ENCODE measurements at places on chromosomes 11 and 22.

DNA sequence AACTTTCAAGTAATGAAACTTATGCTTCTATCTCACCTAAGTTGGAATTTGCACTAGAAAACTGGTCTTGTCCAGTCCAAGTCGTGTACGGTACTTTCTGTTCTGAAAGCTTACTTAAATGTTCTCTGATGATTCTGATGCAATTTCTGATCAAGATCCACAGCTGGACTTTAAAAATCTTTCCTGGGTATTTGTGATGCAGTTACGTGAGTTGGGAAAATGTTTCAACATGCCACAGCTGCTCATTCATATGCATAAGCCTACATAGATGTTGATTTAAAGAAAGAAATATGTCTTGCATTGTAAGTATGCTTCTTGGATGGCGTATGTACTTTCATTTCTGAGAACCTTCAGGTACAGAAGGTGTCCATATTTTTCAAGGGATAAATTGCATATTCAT is 493.7 kb upstream of the CCDC90B start:
- DNase-seq = no peak

GRCh38 chr22:39297490-39298240 is 21.8 kb downstream of the RPL3 start:
- DNase-seq = no peak

DNA sequence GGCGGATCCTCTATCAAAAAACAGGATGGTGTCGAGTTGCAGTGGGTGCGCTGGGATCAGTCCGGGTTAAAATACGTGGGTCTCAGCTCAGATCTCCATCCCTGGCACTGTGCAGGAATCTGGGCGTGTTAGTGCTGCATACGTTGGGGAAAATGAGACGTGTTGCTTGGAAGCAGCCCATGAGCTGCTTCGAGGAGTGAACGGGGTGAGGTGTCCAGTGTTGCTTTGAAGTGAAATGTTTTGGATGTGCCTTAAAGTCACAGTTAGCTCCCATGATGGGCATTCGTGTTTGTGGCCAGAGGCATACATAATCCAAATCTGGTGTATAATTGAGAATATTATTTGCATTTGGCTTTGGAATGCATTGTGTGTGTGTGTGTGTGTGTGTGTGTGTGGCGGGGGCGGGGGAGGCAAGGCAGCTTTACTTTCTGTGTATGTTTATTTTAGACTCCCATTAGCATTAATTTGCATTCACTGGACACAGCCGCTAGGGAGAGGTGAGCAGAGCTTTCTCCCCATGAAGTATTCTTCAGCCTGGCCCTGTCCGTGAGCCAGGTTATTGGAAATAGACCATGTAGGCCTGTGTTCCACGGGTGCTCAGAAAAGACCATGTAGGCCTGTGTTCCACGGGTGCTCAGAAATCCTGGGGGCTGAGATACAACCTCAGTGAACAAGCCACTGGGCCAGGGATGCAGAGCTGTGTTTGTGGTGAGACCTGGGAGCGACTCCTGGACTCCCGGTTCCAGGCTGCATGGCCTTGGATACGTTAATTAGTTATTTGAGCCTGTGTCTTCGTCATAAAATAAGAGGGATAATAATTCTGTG is 134.6 kb downstream of the ST3GAL4 start:
- DNase-seq = no peak

DNA sequence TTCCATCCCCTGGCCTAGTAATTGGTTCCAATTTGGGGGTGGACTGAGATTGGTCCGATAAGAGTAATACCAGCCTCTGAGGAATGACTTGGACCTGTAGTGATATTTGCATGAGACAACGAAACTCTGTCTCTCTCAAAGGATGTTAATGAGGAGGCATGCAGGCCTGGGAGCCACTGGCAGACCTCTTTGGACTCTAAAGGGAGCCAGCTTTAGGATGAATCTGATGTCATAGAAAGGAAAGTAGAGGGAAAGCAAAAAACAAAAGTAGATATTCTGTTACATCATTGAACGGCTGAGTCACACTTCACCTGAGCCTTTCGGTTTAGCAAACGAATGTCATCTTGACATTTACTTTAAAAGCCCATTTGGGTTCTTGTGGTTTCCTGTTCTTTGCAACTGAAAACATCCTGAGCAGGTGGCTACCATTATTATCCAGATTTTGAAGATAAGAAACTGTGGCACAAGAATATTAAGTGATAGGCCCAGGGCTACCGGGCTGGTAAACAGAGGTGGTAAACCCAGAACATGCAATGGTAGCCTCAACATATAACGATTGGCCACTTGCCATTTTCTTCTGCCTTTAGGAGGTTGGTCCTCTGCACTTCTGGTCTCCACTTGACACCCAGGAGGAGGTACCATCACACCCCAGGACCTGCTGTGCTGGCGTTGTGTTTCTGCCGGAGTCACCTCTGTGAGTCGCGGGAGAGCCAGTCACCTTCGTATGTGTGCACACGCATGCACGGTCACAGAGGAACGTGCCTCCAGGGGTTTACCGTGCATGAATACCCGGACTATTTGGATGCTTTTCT is 42.7 kb downstream of the RTL6 start:
- DNase-seq = peak; percentile 43

DNA sequence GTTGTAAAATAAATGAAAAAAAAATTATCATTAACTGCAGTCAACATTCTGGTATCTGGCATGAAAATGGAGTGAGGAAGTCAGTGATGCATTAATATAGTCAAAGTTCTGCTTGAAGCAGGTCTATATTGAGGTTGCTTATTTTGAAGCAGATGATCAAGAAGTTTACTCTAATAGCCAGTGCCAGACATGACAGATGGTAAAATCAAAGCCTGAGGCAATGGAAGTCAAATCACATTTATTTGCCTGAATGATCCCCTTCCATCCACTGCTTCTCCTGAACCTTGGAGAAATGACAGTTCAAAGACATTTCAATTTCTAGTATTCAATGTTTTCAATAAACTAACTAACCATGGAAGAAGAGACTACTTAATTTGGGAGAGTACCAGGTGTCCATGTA is 430.0 kb downstream of the FAM181B start:
- no peak for DNase-seq

- DNase-seq = peak; percentile 72
These were observed 2.9 kb upstream of the BID start for GRCh38 chr22:17777005-17777716.

- DNase-seq = peak; percentile 48
These were observed 3.9 kb downstream of the LMF2 start for GRCh38 chr22:50503475-50504145.

DNA sequence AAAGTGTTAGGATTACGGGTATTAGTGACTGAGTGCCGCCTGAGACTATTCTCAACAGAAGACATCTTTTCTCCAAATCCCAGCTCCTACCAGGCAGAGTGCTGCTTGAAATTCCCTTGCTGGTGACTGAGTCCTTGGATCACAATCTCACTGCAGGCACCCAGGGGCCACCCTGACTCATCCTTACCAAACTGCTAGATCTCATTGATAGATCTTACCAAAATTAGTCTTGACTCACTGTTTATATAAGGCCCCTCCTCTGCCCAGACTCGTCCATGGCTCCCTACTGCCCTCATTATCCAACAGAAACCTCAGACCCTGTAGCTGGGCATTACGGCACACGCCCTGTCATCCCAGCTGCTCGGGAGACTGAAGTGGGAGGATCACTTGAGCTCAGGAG is 14.7 kb downstream of the TBC1D10A start:
- DNase-seq = no peak

GRCh38 chr22:43528601-43529360 is 117.0 kb downstream of the MPPED1 start:
- no peak for DNase-seq

DNA sequence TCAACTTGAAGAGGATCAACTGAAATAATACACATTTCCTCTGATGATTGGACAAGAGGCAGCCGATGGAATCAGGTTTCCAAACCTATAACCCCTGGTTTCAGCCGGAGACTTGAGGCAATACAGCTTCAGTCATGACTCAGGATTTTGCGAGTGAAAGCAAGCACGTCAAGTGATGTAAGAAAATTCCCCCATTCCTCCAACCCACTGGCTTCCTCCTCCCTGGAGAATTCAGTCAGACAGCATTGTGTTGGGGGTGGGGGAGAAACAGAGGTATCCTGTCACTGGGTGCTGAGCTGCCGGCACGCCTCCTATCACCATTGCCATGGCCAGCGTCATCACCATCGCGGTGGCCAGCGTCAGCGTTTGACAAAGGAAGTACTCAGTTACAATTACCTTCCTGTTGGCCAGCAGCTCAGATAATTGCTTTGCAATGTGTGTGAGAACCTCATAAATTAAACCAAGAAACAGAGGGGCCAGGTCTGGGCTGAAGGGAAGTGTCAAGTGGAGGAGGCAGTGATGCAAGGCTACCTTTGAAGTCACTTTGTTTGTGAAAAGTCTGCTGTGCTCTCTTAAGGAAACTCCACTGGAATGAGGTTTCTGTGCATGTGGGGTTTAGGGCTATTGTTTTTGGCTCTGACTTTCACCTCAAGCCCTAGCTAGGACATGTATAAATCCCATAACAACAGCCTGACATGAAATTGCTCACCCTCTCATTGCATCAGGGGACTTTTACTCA is 50.2 kb downstream of the LIF start:
- peak; percentile 57 for DNase-seq

All from activated naive CD8-positive, alpha-beta T cell treated with anti-CD3 and anti-CD28 coated beads, Interleukin-2, amount 50 U/mL, for 24 hours (primary cell).